ENCODE measurements at places on chromosomes 16 and 17.

DNA sequence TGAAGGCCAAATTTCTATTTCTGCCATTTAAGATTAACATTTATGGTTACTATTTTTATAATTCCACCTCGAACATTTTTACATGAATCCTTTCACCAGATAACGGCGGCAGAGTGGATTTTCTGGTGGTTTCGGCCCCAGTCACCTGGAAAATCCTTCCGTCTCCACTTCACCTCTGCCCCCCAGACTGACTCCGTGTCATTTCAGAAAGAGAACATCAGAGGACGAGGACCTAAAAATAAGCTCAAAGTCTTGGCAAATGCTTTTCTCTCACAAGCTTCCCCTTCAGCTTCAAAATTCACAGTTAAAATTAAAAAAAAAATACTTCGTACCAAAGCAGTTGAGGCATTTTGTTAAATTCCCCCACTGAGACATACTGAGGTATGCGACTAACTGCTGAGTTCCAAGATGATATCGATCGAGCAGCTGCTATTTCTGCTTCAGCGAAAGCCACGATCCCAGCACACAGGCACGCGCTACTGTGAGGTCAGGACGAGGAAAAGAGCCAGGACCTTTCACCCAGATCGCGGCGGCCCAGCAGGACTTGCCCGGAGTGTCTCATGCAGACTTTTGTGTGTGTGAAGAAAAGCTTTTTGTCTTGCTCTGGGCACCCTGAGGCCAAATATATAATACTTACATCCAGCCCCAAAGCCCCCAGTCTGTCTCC, 36.8 kb downstream of the ASPA start:
- no peak for DNase-seq

DNA sequence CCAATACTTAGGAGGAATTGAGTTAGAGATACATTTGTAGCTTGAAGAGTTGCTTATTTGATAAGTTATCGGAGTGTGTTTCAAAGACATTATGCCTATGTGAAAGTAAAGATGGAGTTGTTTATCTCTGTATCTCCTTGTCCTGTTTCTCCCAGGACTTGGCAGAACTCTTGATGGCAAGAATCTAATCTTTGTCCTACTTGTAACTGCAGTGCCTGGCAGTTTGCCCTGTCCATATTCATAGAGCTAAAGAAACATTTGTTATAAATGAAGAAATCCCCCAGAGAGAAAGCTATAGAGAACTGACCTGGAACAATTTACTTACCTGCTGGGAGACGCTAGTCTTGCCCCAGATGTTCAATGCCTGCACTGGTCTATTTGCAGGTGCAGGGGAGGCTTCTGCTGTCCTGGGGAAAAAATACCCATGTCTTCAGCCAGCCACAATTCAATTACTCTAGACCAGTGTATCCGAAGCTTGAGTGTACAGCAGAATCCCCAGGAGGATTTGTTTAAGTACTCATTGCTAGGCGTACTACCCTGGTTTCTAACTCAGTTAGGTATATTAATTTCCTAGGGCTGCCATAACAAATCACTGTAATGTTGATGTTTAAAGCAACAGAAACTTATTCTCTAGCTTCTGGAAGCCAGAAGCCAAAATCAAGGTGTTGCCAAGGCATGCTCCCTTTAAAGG, 410.0 kb upstream of the HSBP1 start:
- DNase-seq: no peak

DNA sequence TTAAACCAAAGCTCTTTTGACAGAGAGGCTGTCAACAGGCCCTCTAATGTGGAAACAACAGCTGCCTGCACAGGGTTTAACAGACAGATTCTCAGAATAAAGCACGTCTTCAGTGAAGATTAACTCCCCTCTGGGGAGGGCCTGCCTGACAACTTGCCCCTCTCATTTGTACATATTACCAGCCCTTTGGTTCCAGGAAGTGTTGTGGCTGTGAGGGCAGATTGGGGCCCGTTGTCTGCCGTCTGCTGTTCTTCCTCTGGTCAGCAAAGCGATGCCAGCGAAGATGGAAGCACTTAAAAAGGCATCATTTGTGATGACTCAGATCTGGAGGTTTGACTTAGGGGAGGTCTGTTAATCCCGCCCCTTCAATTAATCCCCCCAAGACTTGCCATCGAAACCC, 177.0 kb upstream of the IRX6 start:
- DNase-seq: no peak

DNA sequence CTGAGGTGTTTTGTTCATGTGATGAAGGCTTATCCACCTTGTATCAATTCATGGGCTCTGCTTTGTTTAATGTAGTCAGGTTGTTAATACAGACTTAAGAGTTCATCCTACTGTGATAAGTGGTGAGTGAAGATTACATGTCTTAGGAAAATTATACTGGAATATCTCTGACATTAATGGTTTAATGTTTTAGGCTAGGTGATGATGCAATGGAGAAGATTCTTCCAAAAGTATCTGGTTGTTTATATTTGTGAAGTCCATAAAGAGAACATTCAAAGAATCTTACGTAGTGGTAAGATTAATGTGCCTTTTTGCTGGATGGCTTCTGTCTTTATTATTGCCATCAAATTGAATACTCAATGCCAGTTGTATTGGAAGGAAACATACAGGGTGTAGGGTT, 236.4 kb downstream of the BCAS3 start:
- DNase-seq: no peak

- no peak for DNase-seq
These were observed 1.7 kb upstream of the RBBP6 start for GRCh38 chr16:24537474-24538337.

DNA sequence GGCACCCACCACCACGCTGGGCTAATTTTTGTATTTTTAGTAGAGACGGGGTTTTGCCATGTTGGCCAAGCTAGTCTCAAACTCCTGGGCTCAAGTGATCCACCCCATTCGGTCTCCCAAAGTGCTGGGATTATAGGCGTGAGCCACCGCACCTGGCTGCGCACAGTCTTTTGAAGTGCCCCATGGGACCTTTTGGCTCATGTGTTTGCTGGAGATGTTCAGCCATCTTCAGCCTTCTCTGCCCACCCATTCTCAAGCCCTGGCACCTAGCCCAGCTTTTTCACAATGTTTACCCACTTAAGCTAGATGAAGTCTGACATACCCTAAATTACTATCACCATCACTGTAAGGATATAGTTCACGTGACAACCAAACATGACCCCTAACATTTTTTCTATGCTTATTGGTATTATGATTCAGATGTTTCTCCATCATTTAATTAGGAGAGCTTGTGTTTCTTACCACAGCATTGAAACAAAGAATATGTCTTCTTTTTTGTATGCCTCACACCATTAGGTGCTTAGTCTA, 32.3 kb downstream of the PECAM1 start:
- DNase-seq: no peak

DNA sequence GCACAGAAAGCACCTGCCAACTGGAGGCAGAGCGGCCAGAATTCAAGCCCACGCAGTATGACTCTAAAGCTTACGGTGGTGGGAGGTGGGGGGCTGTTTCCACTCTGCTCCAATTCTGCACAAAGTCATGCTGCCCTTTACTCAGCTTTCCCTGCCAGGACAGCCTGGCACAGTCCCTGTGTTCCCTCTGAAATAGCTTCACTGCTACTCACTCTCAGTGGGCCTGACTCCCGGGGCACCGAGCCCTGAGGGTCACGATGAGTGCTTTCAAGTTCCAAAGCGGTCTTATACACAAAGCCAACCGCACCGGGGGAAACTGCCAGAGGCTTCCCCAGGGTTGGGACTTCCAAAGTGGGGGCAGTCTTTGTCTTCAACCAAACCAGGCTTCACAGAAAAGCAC, 306.1 kb upstream of the XYLT1 start:
- DNase-seq: no peak

DNA sequence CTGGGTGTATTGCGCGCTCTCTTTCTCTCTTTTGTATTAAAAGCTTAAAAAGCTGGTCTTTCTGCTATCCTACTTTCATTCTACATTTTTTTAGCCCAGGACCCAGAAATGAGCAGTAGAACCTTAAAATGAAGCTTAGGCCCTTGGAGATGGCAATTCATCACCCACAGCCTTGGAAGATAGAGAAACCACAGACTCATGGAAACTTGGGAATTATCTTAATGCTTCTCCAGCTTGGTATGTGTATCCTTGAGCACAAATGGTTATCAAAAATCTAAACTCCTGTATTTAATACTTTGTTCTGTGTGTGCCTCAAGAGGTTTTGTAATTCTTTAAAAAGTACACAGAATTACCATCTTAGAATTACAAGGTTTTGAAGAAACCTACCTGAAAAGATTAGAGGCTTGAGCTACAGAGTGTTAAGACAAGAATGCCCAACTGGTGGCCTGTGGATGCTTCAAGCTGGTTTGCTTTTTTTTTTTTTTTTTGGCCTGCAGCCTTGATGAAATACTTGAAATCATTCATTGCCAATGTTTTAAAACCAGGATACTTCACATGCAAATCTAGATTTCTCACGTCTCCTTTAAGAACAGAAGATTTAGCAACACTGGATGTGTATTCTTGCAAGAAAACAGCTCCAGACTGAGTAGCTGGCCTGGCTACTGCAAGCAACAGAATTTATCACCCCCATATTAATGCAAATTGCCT, 105.0 kb downstream of the XYLT1 start:
- DNase-seq: no peak

GRCh38 chr17:66580956-66581391, 253.9 kb upstream of the CACNG5 start:
- no peak for DNase-seq

GRCh38 chr17:17742688-17743390, 61.6 kb downstream of the RAI1 start:
- DNase-seq: no peak

DNA sequence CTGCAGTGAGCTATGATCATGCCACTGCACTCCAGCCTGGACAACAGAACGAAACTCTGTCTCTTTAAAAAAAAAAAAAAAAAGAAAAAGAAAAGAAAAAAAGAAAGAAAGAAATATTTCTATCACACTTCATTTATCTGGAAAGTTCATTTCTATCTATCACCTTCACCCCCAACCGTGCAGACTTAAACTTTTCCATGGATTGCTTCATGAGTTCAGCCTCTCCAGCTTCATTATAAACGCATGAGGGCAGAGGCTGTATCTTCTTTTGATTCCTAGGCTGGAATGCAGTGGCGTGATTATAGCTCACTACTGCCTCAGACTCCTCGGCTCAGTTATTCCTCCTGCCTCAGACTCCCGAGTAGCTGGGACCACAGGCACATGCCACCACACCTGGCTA, 28.2 kb downstream of the MRC2 start:
- no peak for DNase-seq

GRCh38 chr16:49419006-49419405, 45.4 kb downstream of the C16orf78 start:
- DNase-seq: no peak

DNA sequence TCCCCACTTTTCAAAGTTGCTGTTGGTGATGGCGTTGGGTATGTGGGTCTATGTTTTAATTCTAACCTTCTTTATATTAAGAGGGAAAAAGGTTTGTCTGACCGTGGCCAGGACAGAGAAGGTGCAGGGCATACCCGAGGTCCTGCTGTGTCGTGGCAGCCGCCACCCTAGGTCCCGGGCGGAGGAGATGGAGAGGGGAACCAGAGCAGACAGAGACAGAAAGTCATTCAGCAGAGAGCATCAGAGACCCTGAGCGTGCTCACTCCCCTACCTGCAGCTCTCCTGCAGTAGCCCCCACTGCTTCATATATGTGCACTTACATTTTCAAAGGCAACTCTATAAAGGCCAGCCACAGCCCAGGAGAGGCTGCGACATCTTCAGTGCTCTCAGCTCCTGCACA, 327.2 kb upstream of the TNRC6C start:
- DNase-seq: no peak

GRCh38 chr17:19578545-19578944, 44.9 kb downstream of the SLC47A1 start:
- DNase-seq: no peak

- no peak for DNase-seq
These were observed 631 bp downstream of the UTP6 start for GRCh38 chr17:31900877-31901276.

DNA sequence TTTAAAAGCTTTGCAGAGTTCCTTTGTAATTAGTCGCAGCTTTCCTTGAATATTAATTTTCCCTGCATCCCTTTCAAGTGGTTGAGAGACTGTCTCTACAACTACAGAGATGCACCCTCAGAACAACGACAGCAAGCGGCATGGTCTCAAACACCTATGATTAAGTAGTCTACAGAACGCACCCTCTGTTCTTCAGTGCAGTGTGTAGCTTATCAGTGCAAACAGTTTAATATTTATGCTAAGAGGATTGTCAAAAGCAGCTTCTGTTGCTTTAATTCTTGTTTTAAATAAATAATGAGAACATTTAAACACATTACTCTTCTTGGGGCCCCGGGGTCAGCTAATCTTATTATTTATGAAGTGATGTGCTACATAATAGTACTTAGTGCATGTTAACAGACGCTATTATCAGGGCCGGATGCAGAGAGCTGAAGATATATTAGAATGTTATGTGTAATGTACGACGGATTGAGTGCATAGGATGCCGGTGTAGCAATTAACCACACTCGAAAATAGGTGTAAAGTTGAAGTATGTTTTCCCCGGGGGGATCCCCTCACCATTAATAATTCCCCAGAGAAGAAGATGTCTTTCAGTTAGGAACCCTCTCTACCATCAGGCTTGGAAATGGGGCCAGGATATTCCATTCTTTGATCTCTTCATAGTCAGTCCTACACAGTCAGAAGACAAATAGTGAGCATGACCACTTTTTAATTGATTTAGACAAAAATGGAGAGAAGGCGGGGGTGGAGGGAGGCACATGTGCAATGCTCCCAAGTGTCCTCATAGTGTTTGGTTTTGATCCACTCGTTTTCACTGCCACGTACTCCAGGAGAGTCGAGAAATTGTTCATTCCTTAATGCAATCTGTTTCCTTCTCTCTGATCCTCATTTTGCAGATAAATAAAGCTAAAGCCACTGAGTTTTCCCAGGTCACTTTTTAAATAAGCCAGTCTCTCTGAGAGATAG, 176.3 kb downstream of the IRX3 start:
- DNase-seq: no peak

DNA sequence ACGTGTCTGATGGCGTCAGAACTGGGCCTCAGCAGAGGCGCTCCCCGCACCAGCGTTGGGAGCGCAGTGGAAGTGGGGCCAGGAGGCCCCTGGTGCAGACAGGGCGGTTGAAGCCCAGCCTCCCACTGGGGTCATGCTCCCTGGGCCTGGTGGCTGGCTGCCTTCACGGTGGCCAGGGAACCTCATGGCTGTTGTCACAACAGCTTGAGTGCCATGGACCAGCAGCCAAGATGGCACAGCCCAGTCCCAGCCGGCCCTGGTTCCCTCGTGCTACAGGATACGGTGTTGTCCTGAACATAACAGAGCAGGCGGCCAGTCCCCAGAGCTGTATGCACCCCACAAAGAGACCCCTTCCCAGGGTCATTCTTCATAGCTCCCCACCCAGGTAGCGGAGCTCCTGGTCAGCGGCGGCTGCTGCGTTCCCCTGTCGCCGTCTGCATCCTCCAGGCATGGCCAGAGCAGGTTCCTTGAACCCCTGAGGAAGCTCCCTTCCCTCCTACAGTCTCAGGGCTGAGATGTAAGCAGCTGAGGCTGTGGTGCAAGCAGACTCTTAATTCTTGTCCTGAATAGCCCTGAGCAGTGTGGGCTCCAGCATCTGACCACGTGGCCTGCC, 29.7 kb downstream of the NME3 start:
- no peak for DNase-seq

DNA sequence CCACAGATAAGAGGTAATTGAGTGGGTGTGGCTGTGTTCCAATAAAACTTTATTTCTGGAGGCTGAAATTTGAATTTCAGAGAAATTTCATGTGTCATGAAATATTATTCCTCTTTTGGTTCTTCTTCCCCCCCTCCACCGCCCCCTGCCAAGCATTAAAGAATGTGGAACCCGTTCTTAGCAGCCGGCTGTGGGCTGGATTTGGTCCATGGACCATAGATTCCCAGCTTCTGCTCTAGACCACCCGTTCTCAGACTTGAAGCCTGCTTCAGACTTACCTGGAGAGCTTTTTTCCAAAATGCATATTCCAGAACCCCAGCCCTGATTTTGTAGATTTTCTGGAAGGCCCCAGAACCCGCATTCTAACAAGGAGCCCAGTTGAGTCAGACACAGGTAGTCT, 15.1 kb upstream of the LASP1NB start:
- no peak for DNase-seq
